ENCODE measurements at places on chromosomes 1 and 21.

GRCh38 chr1:111565079-111565478 lies 54.5 kb upstream of the RAP1A start:
- no peak for DNase-seq

DNA sequence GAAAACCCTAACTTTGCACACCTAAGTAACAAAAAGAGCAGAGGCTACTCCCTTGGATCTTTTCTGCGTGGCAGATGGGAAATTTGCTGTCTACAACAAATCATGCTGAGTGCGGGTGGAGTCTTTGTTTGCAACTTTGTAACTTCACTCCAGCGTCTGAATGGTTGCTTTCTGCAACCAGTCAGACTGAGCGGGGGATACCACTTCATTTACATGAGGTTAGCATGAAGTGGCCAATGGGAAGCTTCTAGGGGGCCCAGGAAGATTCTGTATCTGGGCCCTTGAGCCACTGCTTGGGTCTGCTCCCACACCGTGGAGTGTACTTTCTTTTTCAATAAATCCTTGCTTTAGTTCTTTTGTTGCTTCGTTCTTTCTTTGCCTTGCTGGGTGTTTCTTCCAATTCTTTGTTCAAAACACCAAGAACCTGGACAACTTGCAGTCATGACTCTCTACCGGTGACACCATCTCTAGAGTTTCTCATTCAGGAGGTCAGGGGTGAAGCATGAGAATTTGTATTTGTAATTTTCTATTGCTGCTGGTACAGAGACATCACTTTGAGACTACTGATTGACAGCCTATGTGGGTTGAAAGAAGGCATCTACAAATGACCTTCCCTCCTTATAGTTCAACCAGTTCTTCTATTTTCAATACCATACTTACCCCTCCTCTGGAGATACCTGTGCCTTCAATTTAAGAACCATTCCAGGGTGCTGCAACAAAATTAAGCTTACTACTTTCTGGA lies 55.8 kb upstream of the RC3H1 start:
- no peak for DNase-seq

DNA sequence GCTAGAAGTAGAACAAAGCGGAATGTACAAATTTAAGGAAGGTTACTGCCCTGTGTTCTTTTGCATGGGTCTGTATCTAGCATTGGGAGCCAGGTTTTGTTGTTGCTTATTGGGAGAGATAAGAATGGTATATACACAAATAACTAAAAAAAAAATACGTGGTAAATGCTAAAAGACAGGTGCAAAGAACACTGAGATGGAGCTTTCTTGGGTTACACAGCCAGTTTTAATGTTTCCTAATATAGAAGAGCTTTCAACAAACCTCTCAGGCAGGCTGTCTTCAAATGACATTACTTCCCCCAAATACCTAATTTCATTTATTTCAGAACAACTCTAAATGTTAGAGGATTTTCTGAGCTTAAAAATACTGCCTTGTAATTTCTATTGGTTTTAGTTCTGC lies 1.4 kb upstream of the MDM4 start:
- DNase-seq: no peak

DNA sequence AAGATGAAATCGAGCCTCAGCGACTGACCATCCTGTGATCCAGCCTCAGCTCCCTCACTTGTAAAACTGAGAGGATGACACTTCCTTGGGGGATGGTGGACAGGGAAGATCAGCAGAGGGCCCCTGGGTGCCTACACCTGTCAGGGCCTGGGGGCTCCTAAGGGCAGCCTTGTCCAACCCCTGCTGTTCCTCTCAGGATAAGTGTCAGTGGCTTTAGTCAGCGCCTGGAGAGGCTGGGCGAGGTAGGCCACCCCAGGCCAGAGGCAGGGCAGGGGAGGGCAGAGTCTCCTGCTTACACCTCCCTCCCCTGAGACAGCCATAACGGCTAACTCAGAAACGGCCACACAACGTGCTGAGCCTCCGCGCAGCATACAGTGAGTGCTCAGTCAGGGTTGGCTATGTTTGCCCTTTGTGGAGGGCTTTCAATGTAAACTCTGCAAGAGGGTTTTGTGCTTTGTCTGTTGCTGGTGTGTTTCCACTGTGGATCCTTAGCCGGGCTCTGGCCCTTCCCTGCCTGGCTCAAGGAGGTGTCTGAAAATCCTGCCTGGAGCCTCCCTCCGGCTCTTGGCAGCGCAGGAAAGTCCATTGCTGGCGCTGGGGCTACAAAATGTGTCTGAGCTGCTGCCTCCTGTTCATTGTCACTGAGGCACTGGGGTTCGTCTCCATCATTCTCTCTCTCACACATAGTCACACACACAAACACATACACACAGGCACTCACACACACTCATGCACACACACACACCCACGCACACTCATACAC lies 588.4 kb downstream of the PTPRU start:
- no peak for DNase-seq

DNA sequence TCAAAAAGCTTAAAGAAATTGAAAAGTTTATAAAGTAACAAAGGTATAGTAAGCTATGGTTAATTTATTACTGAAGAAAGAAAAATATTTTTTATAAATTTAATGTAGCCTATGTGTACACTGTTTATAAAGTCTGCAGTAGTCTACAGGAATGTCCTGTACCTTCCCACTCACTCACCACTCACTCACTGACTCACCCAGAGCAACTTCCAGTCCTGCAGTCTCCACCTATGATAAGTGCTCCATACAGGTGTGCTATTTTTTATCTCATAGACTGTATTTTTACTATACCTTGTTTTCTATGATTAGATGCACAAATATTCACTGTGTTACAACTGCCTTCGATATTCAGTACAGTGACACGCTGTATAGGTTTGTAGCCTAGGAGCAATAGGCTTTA lies 106.6 kb downstream of the NR5A2 start:
- no peak for DNase-seq

GRCh38 chr1:91476533-91477217 lies 24.0 kb upstream of the CDC7 start:
- DNase-seq: no peak

DNA sequence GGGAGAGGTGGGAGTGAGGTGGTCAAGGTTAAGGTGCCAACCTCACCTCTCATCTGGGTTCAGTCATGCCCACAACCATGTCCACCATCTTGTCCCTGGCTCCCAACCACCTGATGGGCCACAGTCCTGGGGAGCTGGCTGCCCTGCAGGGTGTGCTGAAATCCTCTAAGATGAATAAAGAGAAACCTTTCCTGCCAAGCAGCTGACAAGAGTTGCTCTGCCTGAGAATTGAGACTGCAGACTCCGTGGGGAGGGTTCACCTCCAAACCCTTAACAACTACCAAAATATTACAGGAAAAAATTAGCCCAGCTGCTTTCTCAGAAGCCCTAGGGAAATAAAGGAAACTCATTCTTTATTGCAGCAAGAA lies 15.2 kb upstream of the FGR start:
- no peak for DNase-seq

DNA sequence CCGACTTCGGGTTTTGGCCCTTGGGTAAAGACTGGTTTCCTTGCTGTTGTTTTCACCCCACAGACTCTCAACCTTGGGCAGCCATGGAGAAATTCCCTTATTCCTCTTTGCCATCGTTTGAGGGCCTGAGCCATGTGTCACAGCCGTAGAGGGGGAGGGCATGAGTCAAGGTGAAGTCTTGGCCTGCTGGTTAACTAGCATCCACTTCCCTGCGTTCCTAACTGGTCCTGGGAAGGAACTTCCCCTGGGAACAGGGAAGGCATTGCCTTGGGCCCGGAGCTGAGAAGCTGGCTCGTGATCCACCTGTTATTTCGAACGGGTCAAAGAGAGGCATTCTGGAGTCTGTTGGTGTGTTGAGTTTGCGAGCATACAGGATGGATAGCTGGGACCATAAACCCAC lies 464.9 kb downstream of the CAMTA1 start:
- no peak for DNase-seq

- DNase-seq: no peak
These were observed 100.4 kb upstream of the BRINP3 start for GRCh38 chr1:190578017-190578416.

- peak; percentile 7 for DNase-seq
These were observed 972 bp downstream of the CFAP410 start for GRCh38 chr21:44337941-44338895.
